ENCODE measurements at places on chromosomes 13 and 19. TPM values are rescaled to one million over a fixed set of nuclear protein-coding genes. Genes with fewer than 3 reads are reported as not detected.

DNA sequence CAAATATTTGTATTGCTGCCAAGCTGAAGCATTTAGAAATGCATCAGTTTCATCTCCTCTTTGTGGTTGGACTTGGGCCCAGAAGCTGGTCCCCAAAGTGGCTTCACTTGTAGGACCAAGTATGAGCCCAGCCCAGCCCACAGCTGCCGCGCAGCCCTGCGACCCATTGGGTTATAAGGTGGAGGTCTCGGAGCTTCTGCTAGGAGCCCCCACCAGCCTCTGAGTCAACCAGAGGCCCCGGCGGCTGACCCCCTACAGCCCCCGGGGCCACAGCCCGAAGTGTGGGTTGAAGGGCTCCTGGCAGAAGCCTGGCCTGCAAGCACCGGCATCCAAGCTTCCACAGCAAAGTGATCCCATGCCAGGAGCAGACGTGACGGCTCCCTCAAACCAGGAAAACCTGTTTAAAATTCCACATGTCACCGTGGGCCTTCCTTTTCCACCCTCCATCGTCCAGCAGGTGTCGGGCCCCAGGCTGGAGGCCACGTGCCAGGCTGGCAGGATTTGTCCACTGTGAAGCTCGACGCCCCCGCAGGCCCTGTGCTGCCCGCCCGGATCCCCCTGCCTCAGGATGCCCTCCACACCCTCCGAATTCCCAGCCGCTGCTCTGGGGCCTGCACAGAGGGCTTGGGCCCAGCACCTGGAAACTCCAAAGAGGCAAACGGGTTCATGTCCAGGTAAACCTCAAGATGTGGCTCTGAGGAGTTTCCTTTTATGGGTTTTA lies 54.7 kb downstream of the C13orf46 start:
- no peak for DNase-seq

- DNase-seq, result peak; percentile 42
Measured at GRCh38 chr13:66673401-66673800, 556.7 kb downstream of the PCDH9 start.

DNA sequence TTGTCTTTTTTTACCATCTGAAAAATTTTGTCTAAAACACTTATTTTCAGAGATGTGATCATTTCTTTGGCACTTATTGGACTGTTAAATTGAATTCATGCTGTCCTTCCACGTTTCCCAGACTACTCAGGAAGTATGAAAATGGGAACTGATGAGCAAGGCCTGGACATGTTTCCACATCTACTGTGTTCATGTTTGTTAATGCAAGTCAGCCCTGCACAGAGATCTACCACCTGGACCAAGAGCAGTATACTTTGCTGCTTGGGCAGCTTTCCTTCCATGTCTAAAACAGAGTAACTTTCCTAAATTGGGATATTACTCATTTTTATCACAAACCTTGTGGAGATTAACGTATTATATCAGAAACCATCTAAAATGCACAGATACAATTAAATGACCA lies 687.4 kb downstream of the DIAPH3 start:
- DNase-seq, result peak; percentile 17

- DNase-seq, result no peak
Measured at GRCh38 chr19:29520390-29520789, 5.4 kb upstream of the VSTM2B start.

- DNase-seq, result no peak
Measured at GRCh38 chr13:112453874-112454647, 77.9 kb downstream of the SPACA7 start.

DNA sequence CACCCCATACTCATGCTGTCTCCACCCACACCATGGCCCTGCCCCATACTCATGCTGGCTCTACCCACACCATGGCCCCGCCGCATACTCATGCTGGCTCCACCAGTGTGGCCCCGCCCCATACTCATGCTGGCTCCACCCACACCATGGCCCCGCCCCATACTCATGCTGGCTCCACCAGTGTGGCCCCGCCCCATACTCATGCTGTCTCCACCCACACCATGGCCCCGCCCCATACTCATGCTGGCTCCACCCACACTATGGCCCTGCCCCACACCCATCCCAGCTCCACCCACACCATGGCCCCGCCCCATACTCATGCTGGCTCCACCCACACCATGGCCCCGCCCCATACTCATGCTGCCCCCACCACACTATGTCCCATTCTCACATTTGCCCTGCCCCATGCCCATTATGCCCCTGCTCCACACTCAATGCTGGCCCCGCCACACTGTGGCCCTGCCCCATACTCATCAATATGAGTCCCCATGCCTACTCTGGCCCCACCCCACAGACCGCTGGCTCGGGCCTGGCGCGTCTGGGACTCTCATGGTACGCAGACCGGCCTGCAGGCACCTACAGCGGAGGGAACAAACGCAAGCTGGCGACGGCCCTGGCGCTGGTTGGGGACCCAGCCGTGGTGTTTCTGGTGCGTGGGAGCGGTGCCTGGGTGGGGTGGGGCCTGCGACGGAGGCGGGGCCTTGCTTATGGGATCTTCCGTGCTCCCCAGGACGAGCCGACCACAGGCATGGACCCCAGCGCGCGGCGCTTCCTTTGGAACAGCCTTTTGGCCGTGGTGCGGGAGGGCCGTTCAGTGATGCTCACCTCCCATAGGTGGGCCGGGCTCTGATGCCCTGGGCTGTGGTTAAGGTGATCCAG lies 3.7 kb upstream of the ARHGAP45 start:
- DNase-seq, result no peak

- no peak for DNase-seq
Measured at GRCh38 chr19:31112158-31112557, 237.1 kb downstream of the TSHZ3 start.

DNA sequence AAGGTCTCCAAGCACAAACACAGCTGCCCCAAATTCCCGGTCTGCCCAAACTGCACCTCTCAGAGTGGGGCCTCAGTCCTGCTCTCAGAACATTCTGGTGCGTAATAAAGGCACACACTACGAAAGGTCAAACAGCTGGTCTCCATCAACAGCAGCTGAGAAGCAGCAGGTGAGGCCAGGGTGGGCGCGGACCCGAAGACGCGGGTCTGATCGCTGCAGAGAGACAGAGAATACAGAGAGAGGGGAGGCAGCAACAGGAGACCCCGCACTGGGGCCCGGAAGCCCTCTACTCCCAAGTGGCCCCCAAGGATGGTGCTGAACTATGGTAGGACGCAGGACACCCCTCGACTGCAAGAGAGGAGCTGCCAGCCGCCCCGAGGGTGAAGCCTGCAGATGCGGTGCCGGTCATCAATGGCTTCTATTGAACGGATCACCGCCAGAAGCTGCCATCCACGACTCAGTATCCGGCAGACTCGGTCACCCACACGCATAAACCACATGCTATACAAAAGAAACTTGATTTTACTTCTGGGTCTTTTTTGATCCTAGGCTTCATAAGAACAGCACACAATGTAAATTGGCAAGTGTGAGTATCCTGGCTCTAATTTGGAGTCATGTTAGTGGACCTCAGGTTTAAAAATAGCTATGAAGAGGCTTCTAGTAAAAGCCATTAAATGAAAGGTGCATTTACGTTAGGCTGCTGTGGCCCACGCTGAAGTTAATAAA lies 33.4 kb downstream of the STK24 start:
- no peak for DNase-seq

GRCh38 chr13:73849292-73849691 lies 284.9 kb downstream of the KLF12 start:
- DNase-seq, result peak; percentile 52

GRCh38 chr19:10852941-10853340 lies 4.7 kb downstream of the C19orf38 start:
- no peak for DNase-seq

DNA sequence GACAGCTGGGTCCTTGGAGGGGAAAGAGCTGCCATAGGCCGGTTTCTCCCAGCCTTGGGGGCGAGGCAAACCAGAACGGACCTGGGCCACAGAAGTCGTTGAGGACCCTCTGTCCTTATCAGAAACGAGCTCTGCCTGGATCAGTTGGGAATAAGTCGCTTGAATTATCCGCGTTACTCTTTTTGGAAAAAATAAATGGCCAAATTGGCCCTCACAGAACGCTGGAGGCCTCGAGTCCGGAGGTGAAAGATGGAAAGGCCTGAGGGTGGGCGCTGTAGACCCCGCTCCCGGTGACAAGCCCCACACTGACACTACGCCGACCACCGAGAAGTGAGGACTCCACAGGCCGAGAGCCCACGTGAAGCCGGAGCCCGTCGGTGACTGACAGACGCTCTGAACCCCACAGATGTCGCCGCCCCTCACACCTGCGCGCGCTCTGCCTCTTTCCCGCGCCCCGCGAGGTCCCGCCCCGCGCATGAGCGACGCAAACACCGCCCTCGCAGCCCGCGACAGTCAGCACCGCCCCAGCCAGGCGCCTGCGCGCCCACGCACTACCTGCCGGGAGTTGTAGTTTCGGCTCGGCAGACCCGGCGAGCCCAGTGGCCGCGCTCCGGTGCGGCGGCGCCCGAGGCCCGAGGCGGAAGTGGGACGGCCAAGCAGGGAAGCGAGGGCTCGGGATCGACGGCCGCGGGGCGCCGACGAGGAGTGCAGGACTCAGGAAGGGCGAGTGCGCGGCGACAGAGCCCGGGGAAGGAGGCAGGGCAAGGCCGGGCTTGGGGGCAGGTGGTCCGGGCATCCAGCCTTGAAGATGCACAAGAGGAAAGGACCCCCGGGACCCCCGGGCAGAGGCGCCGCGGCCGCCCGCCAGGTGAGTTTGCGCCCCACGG lies at the start of the genes BRME1 and CC2D1A:
TSS of gene BRME1 (minus strand) at position 484 of the 887 bp plus-strand sequence. CDS start 1,225 bp downstream, outside the sequence.
TSS of gene CC2D1A (plus strand) at position 568 of the 887 bp plus-strand sequence. CDS start at position 809, 241 bp downstream.
- DNase-seq, result peak; percentile 75

DNA sequence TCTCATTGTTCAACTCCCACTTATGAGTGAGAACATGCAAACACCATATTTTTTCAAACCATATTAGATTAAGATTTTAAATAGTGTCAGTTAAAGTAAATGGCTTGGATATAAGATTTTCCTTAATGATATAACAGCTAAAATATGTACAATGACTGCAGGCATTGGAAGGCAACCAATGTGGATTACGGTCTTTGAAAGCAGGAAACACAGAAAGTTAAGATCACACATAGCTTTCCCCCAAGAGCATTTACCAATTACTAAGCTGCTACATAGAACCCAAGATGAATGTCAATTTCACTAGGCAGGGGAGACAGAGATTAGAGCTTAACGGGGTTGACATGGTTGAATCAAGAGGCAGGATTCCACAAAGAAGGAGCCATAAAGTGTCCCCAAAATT lies 173.2 kb upstream of the TRPC4 start:
- DNase-seq, result peak; percentile 26

DNA sequence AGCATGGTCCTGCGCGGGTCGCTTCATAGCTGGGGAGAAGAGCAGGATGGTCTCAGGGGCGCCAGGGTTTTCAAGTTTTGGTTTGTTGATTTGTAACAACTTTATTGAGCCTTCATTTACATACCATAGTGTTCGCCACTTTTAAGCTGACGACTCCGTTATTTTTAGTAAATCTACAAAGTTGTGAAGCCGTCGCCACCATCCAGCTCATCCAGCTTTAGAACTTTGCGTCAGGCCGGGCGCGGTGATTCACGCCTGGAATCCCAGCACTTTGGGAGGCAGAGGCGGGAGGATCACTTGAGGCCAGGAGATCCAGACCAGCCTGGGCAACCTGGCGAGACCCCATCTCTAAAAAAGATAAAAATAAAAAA lies 404 bp downstream of the C19orf44 start:
- DNase-seq, result peak; percentile 44

DNA sequence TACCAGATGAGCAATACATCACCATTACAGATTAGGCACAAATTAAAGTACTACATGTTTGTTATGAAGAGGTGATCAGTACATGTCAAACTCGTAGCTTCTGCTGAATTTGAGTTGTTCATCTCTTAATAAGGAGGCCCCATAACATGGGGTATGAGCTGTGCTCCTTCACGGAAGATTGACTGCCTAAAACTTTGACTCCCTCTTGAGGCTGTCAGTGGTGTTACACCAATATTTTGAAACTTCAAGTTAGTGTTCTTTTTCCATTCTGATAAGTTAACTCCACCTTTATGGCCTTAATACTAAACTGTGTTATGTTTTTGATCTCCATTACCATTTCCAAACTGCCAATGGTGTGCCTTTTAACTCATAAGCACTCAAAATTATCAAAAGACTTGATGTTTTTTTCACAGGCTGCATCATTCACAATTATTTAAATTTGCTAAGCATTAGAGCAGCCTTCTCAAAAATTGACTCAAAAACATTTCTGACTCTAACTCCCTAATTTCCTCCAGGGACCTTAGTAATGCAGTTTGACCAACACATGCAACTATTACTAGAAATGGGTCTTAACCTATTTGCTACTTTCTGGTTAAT lies 1591.5 kb downstream of the PCDH9 start:
- DNase-seq, result peak; percentile 63

- peak; percentile 70 for DNase-seq
Measured at GRCh38 chr13:51501592-51502152, 48.8 kb upstream of the INTS6 start.

DNA sequence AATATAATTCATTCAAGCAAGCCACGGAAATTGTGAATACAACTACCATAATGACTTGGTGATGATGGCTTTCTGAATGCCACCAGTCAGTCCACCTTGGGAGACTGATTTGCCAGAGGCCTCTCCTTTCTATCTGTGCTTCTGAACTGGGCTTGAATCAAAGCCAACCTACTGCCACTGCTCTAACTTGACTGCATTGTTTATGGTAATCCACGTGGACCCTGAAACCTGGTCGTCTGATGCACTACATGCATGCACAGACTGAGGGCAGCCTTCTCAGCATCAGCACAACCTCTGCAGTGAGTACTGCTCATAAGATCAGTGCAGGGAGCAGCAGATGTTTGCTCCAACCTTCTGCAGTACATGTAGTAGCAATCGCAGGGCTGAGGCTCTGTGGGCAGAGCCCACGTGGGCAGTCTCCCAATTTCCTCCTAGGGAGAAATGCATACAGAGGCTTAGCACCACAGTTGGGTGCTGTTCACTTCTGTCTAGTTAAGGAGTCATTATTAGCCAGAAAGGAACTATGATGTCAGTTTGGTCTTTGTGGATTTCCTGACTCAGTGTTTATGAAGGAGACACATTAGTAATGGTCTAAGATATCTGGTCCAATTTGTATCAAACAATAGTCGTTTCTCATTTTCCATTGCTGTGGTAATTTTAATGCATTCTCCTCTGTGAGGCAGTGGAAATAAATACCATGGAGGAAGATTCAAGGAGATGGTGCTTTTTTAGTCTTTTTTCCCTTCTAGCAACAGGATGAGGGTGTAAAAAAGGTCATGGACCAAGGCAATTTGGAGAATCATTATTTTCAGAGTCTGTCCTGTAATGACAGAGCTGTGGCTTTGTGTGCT lies 82.5 kb downstream of the AKAP11 start:
- peak; percentile 48 for DNase-seq

DNA sequence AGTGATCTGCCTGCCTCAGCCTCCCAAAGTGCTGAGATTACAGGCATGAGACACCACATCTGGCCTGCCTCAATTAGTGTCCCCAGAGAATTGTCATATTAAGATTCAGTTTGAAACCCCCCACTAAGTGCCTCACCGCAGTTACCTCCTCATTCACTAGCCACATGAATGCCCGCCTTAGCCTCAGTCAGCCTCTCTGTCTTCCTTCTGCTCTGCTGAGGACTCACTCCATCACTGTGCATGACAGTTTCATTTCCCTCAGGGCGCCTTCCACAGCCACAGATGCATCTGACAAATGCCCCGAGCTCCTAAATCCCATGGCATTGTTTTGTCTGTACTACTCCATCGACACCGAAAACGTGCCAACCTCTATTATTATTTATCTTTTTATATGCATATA lies 23.3 kb downstream of the MIPEP start:
- DNase-seq, result no peak

RASGRP4 gene
- not detected for total RNA-seq

PNMA8C gene
- total RNA-seq, result 0.18 TPM

FARP1 gene
- total RNA-seq, result 57.0 TPM

KLK14 gene
- not detected for total RNA-seq

ZNF880 gene
- total RNA-seq, result 28.9 TPM

ZNF460 gene
- total RNA-seq, result 41.9 TPM

TEX29 gene
- total RNA-seq, result not detected

CLEC11A gene
- total RNA-seq, result 19.2 TPM

ZNF813 gene
- total RNA-seq, result 6.1 TPM

ZNF440 gene
- 8.4 TPM for total RNA-seq

Data from IMR-90 (cell line).